ENCODE measurements at places on chromosomes 16 and 17.

DNA sequence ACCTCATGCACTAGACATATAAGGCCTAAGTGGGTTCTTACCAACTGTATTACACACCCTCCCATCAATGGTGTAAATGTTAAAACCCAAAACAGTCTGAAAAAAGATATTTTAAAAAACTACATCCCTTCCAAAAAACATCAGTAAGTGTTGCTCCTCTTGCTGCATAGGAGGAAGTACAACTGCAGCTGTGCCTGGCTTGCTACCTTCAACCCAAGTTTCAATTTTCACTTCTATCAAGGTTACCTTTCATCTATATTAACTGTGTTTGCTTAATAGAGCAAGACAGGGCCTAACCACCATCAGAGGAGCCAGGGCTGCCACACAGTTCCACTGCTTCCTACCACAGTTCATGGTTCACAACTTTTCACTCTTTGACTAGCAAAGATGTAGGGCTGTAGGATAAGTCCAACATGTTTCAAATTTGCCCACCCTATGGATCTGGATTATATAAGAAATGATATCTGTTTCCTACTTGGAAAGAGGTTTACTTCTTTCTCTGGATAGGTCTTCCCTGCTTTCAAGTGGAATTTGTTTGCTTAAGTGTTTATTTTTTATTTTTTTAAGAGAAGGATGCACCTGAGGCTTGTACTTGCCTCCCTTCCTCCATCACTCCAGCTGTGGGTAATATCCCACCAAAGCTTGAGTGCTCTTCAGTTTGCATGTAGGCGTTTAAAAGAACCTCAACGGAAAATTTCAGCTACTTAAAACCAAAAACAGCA is 56.7 kb downstream of the GRB7 start:
- no peak for DNase-seq

GRCh38 chr16:58842746-58843145 is 108.6 kb upstream of the GOT2 start:
- DNase-seq, result no peak

GRCh38 chr17:75494326-75494877 is 20.9 kb downstream of the CASKIN2 start:
- DNase-seq, result no peak

- peak; percentile 74 for DNase-seq
Measured at GRCh38 chr17:78865682-78866390, 25.2 kb upstream of the USP36 start.

GRCh38 chr16:61179561-61179960 is 856.7 kb downstream of the CDH8 start:
- DNase-seq, result no peak

DNA sequence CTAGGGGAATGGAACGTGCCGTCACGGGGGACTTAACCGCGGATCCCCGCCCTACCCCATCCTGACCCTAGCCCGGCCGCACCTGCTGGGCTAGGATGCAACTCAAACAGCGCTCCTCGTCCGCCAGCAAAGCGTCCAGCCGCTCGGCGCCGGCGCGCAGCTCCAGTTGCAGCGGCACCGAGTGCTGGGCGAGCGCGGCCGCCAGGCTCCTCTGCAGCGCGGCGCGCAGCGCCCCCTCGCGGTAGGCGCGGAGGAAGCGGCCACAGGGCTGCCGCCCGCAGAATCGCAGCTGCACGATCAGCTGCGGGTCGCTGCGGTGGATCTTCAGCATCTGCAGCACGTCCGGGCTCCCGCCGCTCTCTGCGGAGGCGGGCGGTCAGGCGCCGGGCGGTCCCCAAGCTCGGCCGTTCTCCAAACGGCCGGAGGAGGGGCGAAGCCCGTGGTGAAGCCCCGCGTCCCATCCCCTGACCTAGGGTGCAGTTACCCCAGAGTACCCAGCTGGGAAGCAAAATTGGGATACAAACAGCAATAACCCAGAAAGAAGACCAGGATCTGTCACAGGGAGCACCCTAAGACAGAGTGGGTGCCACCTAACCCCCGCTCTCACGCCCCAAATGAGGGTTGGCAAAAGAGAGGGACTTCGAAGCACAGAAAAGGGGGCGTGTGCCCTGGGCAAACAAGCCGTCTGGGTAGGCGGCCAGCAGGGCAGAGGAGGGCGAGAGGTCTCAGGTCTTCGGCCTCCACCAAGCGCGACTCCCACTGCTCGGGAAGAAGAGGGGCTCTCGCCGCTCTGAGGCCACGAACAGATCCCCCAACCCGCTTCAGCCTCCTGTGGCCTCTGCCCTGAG is 4.2 kb downstream of the TRADD start:
- peak; percentile 64 for DNase-seq

DNA sequence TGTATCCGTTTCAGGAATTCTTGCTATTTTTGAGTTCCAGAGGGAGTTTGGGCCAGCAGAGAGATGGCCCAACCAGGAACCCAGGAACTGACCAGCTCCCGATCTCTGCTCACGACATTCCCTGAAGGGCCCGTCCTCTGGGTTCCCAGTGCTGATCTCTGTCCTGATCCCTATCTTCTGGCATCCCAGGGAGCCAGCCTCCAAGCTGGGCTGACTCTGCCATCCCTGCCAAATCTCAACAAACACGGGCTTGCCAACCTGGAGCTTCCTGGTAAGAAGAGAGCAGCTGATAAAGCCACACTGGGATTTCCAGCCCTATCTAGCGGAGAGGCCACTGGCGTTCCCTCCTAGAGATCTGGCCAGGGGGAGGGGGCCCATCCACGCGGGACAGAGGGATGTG is 16.2 kb downstream of the GPRC5B start:
- no peak for DNase-seq

DNA sequence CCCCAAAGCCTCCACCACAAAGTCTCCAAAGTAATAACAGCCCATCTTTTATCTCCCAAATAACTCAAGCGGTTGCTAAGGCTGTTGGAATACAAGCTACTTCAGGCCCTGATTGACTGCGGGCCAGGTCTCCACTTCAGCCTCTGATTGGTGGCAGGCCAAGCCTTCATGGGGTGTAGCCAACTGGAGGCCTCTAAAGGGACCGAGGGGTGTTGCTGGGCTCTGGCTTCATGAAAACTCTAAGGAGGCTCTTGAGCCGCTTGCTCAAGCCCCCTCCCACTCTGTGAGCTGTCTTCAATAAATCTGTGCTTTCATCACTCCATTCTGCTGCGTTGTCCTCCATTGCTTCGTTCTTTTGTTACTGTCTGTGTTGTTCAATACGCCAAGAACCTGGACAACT is 487.2 kb downstream of the XYLT1 start:
- no peak for DNase-seq

- DNase-seq, result peak; percentile 89
Measured at GRCh38 chr16:1991948-1992703, 2.4 kb downstream of the SYNGR3 start.

- no peak for DNase-seq
Measured at GRCh38 chr17:6943406-6943805, 52.4 kb upstream of the ALOX12 start.

DNA sequence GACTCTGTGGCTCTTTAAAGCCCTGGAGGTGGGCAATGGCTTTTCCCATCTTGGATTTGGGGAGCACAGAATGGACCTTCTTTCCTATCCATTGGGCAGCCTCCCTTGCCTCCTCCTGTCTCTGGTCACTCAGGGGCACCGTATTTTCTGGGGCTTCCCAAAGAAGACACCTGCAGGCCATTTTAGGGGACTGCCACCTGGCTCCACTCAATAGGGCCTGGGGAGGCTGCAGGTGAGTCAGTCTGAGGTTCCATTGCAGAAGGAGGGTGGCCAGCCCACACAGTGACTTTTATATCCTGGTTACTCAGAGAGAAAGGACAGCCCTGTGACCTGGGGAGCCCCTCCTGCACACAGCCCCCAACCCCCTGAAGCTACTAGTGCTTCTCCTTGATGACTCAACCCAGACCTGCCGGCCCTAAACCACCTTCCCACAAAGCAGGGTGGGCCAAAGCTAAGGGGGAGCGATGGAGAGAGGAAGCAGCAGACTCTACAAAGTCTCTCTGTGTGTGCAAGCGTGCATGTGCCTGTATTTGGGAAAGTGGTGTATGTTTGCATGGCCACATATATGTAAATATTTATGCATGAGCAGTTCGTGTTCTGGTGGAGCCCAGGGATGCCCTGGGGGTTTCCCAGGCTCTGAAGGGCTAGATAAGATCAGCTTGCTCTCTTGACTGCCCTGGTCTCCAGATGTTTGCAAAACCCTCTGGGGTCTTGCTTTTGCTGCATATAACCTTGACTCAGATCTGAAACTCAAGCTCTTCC is 5.0 kb downstream of the CX3CL1 start:
- no peak for DNase-seq
